ENCODE measurements at places on chromosomes 11 and 22.

- DNase-seq: no peak
These were observed 1416.4 kb upstream of the RAG2 start for GRCh38 chr11:38014405-38014804.

DNA sequence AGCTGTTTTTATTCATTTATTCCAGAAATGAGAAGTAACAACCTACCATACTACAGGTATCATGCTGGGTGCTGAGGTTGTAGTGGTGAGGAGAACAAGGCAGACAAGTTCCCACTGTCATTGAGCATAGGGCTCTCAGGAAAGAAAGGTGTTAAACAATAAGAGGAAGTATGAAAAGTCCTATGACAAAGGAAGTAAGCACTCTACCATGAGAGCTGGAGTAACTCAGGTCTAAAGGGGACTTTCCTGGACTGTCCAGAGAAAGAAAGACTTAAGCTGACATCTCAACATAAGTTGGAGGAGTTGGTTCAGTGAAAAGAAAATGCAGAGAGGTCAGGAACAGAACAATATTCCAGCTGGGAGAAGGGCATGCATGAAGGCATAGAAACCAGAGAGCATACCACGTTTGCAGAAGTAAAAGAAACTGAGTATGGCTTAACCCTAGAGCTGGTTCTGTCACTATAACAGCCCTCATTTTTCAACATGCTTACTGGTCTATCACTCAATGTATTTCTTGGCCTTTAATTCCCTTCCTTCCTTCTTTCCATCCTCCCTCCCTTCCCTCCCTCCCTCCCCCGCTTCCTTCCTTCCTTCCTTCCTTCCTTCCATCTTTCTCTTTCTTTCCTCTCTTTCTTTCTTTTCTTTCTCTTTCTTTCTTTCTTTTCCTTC is 137.8 kb upstream of the BDNF start:
- DNase-seq: no peak

GRCh38 chr22:46107089-46107664 is 43.1 kb upstream of the PPARA start:
- no peak for DNase-seq

GRCh38 chr22:22553735-22554586 is 5.1 kb downstream of the PRAME start:
- DNase-seq: no peak

- no peak for DNase-seq
These were observed 65.5 kb upstream of the ARFGAP3 start for GRCh38 chr22:42922374-42923191.

- DNase-seq: peak; percentile 73
These were observed 177.6 kb downstream of the IGLL1 start for GRCh38 chr22:23402275-23403151.

DNA sequence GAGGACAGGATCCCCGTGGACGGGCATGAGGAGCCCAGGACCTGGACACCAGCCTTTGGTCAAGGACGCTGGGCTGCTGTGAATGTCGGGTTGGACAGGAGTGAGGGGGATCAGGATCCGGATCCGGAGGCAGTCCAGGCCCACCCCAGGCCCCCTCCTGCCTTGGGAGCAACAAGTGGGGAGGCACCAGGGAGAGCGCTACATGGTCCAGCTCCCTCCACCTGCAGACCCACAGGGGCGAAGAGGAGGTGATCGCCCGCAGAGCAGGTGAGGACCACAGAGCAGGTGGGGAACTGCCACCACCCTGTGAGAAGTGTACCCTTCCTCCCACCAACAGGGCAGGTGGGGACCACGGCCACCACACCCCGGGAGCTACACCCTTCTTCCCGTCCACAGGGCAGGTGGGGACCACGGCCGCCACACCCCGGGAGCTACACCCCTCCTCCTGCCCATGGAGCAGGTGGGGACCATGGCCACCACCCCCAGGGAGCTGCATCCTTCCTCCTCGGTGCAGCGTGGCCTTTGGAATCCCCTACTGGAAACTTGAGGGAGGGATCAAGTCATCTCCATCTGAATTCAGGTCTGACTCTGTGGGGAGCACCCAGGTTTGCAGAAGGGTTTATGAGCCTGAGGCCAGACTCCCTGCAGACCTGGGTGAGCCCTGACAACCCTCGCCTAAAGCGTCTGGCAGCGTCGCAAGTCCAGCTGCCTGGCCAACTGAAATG is 141.0 kb downstream of the BRD1 start:
- no peak for DNase-seq

- DNase-seq: peak; percentile 76
These were observed 86.3 kb downstream of the CCDC83 start for GRCh38 chr11:85941380-85941973.

DNA sequence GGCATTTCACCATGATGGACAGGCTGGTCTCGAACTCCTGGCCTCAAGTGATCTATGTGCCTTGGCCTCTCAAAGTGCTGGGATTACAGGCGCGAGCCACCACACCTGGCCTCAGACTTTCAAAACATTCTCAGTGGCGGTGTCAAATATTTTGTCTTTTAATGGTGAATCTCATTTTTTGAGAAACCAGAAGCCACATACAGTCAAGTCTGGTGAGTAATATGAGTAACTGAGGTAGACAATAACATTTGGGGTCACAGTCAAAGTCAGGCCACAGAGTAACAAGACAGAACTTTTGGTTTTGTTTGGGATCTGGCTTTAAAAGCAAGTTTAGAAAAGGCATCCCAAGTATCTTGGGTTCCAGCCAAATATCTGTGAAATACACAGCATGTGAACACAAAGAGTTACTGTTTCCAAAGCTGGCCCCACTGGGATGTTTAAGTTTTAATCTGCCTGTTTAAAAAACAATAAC is 5.6 kb upstream of the TMA7B start:
- DNase-seq: peak; percentile 52

DNA sequence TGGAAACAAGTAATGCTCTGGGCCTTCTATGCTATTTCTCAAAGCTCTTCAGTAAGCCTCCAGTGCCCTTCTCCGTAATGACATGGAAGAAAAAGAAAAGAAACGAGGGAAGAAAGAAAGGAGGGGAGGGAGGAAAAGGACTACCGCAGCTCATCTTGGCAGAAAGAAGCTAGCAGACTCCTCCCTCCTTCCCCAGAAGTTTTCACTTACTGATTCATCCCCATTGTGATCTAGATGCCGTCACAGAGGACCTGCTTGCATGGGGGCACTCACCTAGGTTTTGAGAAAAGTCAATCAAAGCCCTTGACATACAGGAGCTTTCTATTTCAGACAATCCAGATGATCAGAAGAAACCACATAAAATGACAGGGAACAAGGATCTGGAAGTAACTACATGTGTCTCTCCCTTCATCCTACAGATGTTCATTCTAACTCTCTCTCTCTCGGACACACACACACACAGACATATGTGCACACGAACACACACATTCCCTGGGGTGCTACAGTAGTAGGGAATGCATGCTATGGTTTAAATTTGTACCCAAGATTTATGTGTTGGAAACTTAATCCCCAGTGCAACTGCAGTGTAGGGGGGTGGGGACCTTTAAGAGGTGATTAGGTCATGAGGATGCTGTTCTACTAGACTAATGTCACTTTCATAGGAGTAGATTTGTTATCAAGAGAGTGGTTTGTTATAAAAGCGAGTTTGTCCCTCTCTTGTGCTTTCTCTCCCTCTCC is 37.6 kb upstream of the RCN1 start:
- DNase-seq: no peak

- DNase-seq: peak; percentile 41
These were observed 9.0 kb upstream of the VPREB1 start for GRCh38 chr22:22235558-22235957.

DNA sequence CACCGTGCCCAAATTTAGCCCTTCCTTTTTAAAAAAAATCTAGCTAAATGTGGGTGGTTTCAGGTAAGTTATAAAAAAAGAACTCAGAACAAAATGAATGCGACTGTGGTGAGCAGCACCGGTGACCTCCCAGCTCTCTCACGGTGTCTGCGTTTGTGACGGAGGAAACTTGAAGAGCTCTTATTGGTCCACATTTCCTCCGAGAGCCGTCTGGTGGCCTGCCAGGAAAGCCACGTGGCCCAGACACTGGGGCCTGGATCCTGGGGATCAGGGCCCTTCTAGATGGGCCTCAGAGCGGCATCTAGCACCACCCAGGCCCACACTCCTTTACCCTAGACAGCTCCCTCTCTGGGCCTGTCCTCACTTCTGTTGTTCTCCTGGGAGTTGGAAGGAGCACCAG is 39.5 kb downstream of the B3GAT1 start:
- no peak for DNase-seq

DNA sequence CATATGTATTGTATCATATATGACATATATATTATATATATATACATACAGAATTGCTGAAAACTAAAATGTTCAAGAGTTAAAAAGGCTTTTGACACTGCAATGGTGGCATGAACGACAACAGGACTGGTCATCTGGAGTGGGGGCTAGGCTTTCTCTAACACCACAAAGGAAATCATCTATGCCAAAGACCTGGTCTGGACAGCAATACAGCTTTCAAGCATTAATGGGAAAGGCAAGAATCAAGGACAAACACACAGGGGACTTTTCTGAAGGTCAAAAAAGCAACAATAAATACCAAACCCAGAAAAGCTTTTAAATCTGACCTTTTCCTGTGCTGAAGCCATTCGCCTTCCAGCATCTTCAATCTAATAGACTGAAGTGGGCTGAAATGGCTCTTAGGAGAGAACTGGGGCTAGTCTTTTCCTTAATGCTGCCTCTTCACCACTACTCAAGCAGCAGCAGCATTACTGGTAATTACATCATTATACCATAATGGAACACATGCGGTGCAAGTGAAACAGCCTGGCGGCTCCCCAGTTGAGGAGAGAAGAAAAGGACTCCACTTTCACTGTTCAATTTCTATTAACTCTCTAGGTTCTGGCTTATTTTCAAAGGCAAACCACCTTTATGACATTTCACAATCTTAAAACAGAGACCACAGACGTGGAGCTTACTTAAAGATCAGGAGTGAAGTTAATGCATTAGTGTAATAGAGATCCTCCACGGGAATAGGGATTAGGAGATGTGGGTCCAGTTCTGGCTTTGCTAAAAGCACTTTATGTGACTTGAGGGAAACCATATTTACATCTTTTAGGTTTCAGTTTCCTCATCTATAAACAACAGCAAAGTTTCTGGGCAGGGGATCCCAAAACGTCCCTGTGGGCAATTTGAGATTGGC is 63.0 kb downstream of the GAB2 start:
- DNase-seq: no peak

GRCh38 chr22:35894937-35895708 is 133.5 kb downstream of the RBFOX2 start:
- DNase-seq: peak; percentile 34

- no peak for DNase-seq
These were observed 26.0 kb downstream of the NEAT1 start for GRCh38 chr11:65448418-65449105.

GRCh38 chr11:61021661-61022212 is 50.3 kb downstream of the CD6 start:
- no peak for DNase-seq

DNA sequence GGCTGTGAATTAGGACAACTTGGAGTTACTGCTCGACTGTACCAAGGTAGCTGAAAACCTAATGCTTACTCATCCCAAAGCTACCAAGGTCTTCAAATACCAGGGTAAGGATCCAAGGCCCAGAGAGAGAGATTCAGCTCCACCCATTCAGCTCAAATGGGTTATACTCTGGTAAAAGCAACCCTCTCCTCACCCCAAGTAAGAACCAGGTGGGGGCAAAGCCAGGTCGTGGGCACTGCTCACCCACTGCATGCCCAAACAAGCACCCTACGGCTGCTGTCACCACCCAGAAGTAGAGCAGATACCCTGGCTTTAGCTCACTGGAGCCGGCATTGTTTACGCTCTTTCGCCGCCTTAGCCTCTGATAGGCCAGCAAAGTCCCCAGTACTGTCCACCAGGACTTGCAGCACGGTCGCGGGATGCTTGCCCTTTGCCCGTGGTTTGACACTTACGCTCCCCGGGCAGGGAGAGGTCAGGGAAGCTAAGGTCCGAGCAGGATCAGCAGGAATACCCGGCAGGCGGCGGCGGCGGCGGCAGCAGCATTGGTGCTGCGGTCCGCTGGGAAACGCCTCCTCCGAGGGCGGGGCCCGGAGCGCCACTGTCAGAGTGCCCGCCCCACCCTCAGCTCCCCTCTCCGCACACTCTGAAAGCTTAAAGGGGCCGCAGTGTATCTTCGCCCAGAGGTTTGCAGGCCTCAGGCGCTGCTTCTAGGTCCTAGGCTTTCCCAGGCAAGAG is 19.6 kb downstream of the CKAP5 start:
- peak; percentile 86 for DNase-seq

DNA sequence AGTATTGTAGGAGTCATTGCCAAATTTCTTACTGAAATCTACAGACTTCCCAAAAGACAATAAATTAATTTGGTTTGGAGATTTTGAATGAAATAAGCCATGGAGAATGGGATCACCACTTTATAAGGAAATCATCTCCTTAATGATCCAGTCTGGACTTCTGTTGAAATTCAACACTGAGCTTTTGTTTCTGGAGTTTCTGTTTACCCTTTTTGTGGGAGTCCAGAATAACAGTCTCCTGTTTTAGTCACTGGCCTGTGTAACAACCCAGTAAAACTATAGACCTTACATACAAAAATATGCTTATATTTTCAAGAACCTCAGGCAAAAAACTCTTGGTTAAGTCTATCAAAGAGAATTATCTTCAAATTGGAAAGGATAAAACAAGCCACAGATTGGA is 321.7 kb upstream of the PLET1 start:
- no peak for DNase-seq

- DNase-seq: no peak
These were observed 5.3 kb upstream of the AKIP1 start for GRCh38 chr11:8905528-8906165.

GRCh38 chr11:44627165-44627789 is 61.8 kb downstream of the CD82 start:
- DNase-seq: peak; percentile 3

GRCh38 chr11:48101958-48102357 is 114.7 kb upstream of the OR4B1 start:
- no peak for DNase-seq

- DNase-seq: peak; percentile 45
These were observed 2.6 kb downstream of the ANO1 start for GRCh38 chr11:70080763-70081162.

GRCh38 chr11:117417856-117418255 is 90.2 kb downstream of the CEP164 start:
- no peak for DNase-seq

DNA sequence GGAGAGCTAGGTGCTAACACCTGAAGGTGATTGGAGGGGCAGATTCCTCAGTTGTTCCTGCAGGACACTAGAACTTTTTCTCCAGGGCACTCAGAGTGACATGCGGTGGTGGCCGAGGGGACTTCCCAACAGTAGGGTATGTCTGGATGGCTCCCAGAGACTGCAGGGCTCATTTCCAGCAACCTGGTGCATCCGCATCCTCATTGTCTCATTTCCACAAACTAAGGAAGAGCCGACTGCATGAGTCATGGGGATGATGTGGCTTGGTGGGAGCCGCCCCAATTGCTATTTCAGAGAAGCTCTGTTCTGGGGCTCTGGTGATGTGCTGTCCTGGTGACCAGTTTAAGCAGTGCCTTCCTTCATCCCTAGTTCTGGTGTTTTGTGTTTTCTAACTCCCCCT is 2.8 kb upstream of the ROBO4 start:
- peak; percentile 83 for DNase-seq

DNA sequence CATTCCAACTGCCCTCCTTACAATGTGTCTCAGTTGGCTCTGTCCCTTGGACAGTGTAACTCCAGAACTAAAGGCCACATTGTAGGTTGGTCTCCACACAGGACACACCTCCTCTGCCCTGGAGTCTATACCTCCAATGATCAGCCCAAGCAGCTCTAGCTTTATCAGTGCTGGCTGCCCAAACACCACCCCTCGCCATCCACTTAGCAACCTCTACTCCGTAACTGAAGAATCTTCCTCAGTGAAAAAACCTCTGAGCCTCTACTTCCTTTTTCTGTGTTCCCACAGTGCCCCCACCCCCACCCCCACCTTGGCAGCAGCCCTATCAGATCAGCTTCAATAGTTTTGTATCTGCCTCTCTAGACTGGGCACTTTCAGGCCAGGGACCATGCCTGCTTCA is 33.4 kb downstream of the SERPINH1 start:
- DNase-seq: no peak

Measured in AG08396 (cell line).